Fibroblast of the aortic adventitia (primary cell): ENCODE measurements at places on chromosomes 4 and X.

DNA sequence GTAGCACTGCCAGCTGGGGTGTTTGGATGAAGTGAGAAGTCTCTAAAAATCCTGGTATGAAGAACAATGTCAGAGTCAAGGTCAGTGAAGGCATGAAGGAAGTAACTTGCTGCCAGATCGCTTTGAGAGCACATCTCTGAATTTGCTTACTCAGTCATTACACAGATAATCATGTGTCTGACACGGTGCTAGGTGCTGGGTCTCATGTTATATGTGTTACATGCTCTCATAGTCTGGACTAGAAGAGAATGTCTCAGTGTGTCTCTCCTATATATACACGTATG is 337.9 kb downstream of the ARHGAP10 start:
- no peak for DNase-seq

DNA sequence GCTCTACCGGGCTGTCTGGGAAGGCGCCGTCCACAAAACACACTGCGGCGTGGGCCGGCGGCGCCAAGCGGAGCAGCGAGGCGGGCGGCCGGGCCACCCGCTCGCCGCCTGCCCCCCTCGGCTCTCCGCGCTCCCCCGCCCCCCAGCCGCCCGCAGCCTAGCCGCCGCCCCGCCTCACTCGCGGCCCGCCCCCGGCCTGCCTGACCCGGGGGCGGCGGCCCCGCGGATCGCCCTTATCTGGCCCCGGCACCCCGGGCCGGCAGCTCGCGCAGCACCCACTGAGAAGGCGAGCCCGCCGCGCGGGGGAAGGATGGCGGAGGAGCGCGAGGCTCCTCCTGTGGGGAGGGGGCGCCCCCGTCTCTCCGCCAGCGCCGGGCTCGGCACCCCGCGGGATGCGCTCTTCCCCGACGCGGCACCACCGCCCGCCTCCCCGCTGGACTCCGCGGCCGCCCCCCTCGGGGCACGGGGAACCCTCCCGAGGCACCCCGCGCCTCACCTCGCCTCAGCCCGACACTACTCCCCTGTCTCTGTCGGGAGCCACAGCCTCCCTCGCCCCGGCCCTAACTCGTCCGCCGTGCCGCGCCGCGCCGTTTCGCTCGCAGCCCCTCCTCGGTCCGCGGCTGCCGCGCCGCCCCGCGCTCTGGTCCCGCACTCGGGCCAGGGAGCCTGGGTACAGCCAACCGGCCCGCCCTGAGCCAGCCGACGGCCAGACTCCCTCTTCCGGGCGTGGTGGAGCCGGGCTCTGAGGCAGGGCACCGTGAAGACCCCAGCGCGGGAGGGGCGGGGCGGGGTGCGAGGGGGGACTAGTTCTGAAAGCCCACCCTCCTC is 566 bp downstream of the ATP11C start:
- no peak for DNase-seq

- DNase-seq, result no peak
Observed at GRCh38 chr4:15712214-15712613, 9.3 kb downstream of the BST1 start.

DNA sequence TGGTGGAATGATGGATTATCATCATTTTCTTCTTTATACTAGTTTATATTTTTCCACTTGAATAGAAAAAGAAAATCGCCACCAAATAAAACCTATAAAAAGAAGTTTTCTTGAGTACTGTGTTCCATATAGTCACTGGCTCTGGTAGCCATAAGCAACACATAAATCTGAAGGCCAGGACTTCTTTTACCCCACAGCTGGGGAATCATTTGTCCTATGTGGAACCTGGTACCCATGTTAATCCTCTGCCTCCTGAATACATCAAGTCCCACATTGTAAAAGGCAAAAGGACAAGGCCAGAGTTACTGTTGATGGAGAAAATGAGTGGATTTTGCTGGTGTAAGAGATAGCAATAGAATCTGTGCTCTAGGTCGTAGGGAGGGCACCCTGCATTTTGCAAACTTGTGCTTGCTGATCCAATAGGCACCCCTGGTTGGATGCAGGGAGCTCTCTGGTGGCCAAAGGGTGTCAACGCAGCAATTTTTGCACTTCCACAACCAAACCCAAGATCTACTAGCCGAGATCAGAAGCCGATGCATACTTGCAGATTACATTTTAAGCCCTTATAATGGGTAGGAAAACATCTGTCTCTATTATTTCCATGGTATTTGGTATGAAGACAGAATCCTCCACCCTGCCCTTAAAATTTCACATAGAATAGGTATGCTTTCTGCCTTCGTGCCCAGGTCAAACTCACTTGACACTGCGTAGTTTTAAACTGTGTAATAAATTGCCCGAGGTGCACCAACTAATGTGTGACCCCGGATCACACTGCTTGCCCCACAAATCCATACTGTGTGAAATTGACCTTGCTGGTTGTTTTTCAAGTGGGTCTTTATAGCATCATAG is 146.2 kb upstream of the SCML1 start:
- DNase-seq, result peak; percentile 90

DNA sequence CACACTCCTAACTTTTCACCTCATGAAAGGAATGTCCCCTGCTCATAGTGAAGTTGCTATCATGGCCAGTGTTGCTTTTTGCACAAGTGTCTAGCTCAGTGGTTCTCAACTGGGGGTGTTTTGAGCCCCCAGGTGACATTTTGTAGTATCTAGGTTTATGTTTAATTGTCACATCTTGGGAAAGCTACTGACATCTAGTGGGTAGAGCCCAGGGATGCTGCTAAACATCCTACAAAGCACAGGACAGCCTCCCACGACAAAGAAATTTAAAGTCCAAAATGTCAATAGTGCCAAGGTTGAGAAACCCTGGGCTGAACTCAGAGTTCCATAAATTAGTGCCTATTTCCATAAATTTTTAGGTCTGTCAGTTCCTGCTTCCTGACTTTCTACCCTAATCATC is 70.7 kb upstream of the HCCS start:
- DNase-seq, result peak; percentile 11

DNA sequence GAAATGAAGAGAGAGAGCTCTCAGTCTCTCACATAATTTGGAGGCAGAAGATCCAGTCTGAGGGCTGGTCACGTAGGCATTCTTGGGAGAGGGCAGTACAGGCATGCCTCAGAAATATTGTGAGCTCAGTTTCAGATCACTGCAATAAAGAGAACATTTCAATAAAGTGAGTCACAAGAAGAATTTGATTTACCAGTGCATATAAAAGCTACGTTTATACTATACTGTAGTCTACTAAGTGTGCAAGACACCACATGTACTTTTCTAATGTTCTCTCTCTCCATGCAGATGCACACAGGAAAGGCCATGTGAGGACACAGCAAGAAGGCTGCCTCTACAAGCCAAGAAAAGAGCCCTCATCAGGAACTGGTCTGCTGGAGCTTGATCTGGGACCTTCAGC is 583.5 kb upstream of the FAT1 start:
- DNase-seq, result no peak

GRCh38 chrX:14013054-14013453 is 16.6 kb downstream of the GEMIN8 start:
- DNase-seq, result peak; percentile 42

GRCh38 chrX:110258552-110258951 is 59.3 kb downstream of the AMMECR1 start:
- DNase-seq, result peak; percentile 55

- no peak for DNase-seq
Observed at GRCh38 chr4:95742179-95742578, 97.7 kb upstream of the PDHA2 start.

GRCh38 chrX:130253916-130254315 is 14.8 kb downstream of the ZNF280C start:
- DNase-seq, result no peak

DNA sequence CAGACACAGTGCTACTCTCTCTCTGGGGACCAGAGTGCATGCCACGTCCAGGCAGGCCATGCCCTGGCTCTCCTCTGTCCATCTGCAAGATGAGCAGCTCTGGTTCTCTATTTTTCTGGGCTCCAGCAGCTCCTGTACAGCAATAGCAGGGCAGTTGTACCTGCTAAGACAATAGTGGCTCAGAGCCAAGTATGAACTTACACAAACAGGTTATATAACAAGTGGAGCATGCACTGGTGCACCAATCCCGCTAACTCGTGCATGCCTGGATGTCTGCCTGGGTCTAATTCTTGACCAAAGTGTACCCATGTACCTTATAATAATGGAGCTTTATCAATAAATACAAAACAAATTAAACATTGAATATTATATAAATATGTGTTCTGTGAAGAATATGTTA is 392.3 kb downstream of the CENPC start:
- DNase-seq, result no peak

DNA sequence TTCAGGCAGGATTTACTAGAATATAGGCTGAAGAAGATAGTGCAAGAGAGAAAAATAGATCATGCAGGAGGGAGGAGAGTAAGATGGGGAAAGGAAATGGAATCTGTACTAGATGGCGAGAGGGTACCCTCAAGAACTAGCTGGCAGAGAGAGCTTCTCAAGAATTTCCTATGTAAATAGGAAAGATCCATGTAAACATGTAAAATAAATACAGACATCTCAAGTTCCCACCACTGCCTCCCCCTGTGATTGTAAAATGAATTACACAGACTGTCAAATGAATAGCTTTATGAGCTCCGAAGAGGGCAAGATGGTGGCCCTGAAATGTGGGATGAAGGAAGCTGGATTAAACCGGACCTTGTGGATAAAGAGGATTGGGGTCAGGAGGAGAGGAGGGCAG is 178.0 kb downstream of the PALLD start:
- DNase-seq, result no peak

DNA sequence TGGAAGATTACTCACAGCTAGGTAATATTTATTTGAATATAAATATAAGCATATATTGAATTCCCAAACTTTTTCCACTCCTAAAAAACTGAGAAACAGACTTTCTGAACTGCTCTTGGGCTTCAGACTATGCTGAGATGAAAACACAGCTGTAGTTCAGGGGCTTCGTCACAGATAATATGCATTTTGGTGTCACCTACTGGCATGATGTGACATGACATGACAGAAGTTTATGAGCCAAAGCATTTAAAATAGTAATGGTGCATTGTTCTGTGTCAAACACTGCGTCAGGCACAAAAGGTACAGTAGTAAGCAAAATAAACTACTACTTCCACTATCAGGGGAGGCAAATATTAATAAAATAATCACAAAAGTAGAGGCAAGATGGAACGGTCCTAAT is 171.3 kb downstream of the BTC start:
- DNase-seq, result peak; percentile 32

DNA sequence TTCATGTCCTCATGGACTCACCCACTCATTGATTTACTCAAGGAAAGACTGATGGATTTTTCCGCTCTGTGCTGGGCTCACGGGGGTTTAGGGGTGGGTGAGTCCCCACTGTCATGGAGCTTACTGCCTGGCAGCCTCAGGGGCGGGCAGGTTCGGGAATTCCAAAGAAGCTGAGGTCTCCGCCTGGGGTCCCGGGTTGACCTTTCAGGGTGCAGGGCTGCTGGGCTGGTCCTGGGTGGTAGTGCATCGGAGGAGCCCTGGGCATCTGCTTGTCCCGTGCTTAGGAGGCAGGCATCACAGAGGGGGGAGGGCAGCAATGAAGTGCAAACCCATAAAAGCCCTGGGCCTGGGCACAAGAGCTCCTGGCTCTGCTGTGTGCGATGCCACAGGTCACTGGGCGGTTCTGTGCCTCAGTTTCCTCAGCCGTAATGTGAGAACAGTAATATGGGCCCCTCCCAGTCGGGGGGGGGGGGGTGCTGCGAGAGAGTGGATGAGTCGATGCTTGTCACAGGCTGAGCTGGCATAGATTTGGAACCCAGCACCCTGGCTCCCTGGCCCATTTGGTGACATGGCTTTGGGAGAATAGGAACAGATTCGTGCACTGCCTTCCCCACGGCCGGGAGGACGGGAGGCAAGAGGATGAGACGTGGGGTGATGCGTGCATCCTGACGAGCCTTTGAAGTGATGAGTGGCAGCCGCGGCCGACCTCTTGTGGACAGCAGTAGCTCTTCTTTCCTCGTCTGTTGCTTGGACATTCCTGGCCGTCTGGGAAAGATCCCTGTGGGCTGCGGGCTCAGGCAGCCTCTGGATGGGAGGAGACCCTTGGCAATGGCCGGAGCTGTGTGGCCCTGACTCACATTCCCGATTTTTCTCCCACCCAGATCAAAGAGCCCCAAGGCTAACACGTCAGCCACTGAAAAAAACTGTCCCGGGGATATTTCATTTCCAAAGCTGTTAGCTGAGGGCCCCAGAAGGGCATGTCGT is 42.0 kb downstream of the PSAPL1 start:
- peak; percentile 15 for DNase-seq

GRCh38 chrX:19760841-19761512 is 126.4 kb downstream of the SH3KBP1 start:
- DNase-seq, result no peak

DNA sequence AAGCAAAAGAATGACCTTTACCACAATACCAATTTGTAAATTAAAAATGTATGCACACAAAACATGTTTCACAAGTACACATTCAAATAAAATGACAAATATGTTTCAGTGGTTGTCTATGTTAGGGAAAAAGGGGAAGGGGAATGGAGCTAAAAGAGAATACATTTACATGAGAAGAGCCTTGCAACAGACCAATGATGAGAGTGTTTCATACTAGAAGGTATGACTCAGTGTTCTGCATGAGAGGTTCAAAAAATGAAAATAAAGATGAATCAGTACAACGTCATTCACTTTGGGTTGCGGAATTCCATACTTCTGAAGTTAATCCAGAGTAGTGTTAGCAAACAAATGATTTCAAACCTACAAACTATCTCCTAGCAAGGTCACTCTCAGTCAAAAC is 51.7 kb downstream of the RPGR start:
- peak; percentile 84 for DNase-seq

GRCh38 chr4:109589605-109590004 is 29.6 kb downstream of the MCUB start:
- DNase-seq, result no peak

DNA sequence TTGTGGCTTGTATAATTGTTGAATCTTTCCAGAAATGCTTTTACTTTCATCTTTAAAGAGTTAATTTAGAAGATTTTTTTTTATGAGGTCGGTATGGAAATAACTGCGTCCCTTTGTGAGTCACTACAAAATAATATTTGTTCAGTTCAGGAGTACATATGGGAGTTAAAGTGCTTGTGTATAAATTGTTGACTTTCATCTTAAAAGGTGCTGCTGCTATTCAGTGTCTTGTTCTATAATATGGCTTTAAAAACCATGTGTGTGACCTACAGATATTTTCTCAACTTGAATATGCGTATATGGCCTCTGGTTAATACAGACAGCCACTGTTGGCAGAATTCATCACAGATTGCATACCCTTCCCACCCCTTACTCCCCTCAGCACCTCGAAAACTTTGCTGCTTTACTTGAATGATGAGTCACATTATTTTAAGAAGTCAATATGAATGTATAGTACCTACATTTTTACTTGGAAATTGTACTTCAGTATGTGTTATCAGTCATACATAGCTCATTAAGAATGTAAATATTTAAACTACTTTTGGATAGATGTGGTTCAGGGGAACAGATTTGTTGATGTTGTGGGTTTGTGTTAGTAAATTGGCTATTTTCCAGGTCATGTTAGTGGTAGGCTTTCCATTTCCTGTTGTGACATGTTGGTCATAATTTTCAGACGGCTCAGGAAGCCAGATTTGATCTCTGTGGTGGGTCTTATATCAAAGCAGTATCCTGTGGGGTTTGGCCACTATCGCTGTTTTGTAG is 1.5 kb downstream of the CLCN3 start:
- DNase-seq, result no peak

- no peak for DNase-seq
Observed at GRCh38 chr4:83093060-83093640, 21.4 kb downstream of the PLAC8 start.
